Mammary epithelial cell (primary cell): ENCODE measurements at places on chromosomes 1 and 21. TPM values are rescaled to one million over a fixed set of nuclear protein-coding genes. Genes with fewer than 3 reads are reported as not detected.

GRCh38 chr1:118190561-118190960 is 5.5 kb upstream of the SPAG17 start:
- DNase-seq, result no peak

DNA sequence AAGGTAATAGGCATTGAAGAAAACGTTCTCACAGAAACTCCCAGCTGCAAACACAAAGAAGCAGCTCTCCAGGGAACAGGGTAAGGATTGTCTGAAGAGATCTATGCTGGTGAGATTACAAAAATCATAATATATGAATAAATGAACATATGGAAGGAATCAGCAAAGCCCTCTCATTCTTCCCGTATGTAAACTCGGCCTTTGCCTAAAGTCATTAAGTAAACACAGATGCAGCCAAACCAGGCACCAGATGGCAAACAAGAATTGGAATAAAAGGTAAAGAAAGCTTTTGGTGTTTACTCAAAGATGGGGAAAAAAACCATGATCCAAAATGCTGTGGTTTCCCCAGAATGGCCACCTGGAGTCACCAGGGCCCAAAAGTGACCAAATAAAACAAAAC is 76.6 kb upstream of the HOOK1 start:
- no peak for DNase-seq

DNA sequence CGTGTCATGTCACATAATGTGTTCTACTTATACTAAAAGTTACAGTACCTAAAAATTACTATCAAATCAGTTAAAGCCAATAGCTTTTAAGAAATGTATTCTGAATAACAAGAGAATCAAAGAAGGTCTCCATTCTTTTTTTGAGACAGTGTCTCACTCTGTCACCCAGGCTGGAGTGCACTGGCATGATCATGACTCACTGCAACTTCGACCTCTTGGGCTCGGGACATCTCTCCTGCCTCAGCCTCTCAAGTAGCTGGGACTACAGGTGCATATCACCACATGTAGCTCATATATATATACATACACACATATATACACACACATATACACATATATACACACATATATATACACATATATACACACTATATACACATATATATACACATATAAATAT is 20.1 kb downstream of the COP1 start:
- no peak for DNase-seq

DNA sequence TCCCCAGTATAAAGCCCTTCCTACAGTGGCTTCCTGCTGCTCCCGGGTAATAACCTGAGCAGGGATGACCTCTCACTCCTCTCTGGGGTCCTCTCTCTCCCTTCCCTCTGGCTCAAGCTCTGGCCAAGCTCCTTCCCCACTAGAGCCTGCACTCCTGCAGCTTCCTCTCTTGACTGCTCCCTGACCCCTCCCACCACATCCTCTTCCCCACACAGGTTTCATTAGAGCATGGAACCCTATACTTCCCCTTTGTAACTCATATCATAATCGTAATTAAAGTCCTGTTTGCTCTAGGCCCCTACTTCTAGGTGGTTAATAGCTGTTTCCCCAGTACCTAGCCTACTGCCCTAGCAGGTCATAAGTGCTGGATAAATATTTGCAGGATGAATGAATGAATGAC is 146.2 kb downstream of the C1orf21 start:
- no peak for DNase-seq

The USP33 gene
- total RNA-seq, result 35.2 and 41.0 TPM in 2 replicates

The SLAMF8 gene
- not detected in 2 replicates for total RNA-seq

The AKR7A3 gene
- 0.32 and 0.59 TPM in 2 replicates for total RNA-seq

The LCE2B gene
- total RNA-seq, result not detected

The FCRL4 gene
- total RNA-seq, result not detected
